RPMI8226 (cell line): ENCODE measurements at places on chromosomes 4 and X.

- DNase-seq = no peak
Observed at GRCh38 chr4:108336076-108336475, 167.3 kb upstream of the LEF1 start.

GRCh38 chr4:7186516-7187167, 5.7 kb upstream of the SORCS2 start:
- DNase-seq = no peak

DNA sequence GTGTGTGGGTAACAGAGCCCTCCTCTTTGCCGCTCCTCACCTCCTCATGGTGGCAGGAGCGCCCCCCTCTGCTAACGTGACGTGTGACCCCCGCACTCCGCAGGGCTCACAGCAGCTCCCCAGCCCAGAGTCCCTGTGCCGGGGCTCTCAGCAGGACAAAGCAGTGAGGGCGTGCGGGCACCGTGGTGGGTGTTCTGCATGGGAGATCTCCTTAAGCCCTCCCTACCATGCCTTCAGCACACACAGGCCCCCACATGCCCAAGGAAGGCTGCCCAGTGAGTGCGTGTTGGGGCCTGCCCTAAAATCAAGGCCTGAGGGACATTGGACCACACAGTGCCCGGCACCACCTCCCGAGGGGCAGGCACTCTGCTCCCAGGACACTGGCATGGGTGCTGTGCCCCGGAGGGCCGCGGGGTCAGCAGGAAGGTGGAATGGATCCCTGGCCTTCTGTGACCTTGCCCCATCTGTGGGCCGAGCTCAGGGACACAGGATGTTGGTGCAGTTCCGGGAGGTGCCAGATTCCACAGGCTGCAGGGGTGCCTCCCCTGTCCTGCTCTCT, 10.1 kb downstream of the PSAPL1 start:
- DNase-seq = no peak

DNA sequence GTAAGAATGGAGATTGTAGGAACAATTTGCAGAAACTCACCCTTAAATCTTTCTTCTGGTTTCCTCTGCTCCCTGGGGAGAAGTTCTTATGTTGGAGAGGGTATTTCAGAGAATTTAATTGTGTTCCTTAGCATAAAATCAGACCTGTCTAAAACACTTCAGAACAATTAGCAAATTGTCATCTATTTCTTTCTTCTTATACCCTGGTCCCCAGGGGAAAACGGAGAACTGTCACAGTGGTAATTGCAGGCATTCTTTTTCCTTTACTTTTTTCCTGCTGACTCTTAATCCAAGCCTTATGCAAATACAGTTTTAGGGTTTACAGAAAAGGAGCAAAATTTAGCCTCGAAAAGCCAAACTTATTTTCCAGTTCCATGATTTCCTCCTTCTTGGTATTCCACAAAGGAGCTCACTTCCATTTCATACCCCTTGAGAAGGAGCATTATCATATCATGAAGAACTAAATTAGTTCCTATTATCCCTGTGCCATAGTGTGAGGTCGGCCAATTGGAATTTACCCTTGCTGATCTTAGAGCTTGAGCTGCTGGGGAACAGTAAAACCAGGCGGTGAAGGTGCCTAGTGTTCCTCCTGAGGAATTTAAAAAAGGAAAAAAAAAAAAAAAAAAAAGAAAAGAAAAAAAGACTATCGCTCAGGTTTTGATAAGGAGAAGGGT, 173.8 kb downstream of the IL15 start:
- no peak for DNase-seq

DNA sequence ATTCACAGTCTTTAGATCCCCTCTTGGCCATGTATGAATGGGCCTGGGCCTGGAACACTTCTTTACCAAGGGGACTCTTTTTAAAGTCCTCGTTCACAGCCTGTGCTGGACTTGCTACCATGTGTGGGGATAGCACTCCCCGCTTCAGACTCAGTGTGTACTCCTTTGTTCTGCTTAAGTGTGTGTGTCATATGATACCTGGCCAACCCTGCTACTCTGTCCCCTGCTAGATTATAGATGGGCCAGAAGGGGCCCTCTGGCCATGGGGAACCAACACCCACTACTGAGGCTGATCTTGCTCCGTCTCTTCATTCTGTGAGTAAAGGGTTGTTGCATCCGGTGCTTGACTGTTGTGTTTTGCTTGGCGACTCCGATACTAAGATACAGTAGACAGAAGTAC, 8.0 kb downstream of the CCDC110 start:
- no peak for DNase-seq

DNA sequence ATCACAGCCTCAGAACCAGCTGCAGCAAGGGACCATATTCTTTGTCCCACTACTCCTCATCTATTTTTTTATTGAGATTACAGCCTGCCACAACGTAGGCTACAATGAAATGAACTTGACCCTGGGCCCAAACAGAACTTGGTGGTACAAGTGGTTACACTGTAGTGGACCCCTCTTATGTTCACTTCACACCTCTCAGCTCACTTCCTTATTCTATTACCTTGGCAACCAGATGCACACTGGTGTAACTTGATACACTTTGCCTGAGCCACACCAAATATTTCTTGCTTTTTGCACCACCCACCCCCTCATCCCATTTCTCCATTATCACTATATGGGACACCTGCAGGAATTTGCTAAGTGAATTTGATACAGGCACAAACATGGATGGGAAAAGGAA, 105.8 kb downstream of the CXCL13 start:
- DNase-seq = no peak

GRCh38 chr4:6914448-6914847, 4.8 kb downstream of the TBC1D14 start:
- no peak for DNase-seq

DNA sequence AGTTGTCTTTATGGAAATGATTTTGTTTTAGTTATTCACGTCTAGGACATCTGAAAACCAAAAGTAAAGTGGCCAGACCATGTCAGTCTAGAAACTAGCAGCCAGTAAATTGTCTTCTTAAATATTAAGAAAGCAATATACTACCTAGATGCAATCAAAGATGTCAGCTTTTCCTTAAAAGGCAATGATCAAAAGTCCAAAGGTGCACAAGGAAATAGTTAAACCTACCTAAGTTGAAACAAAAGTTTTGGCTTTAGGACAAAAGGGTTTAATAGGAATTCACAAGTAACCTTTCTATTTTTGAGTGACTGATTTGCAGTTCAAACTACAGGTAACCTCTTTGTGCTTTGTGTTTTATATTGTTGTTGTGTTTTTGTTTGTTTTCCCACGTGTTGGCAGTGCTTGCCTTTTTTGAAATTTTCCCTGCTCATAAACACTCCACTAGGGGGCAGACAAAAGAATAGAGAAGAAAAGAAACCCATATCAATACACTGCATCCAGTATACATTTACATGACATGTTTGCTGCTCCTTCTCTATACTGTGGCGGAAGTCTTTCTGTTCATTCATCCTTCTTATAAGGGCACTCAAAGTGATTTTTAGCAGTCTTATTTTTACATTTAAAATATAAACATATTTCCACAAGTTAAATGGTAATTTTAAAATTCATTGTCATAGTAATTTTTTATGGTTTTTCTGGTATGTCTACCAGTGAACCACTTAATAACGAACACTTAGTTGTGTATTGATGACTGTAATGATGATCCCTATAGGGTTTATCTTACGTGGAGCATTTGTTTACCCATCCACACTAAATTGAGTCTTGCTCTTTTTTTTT, 62.7 kb downstream of the GAB1 start:
- DNase-seq = no peak

GRCh38 chr4:69748173-69748572, 12.2 kb downstream of the SULT1B1 start:
- DNase-seq = no peak

- DNase-seq = peak; percentile 30
Observed at GRCh38 chrX:153504445-153505016, 9.8 kb downstream of the BGN start.

DNA sequence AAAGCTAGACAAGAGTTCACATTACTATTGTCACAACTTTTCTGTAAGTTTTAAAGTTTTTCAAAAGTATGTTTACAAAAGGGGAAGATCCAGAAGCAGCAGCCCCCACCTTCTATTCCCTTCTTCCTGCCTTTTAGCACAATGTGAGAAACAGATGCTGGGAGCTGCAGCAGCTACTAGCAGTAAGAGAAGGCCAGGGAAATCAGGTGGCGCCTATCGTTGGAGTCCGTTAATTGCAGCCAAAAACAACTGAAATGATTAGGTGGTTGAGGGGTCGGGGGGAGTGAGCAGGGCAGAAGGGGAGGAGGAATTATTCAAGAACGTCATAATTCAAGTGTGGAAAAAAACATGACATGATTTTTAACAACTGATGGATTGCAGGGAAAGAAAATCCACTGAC, 27.4 kb downstream of the FRYL start:
- DNase-seq = no peak

- no peak for DNase-seq
Observed at GRCh38 chrX:142233400-142233799, 28.3 kb upstream of the MAGEC2 start.

GRCh38 chr4:182062936-182063335, 180.3 kb upstream of the TENM3 start:
- no peak for DNase-seq

- no peak for DNase-seq
Observed at GRCh38 chrX:154376774-154377173, 2.3 kb upstream of the EMD start.

- no peak for DNase-seq
Observed at GRCh38 chr4:21888195-21888976, 60.2 kb downstream of the KCNIP4 start.

- DNase-seq = peak; percentile 31
Observed at GRCh38 chrX:38649221-38649620, 87.9 kb downstream of the TSPAN7 start.

GRCh38 chr4:168183717-168184571, 91.6 kb downstream of the ANXA10 start:
- peak; percentile 3 for DNase-seq

GRCh38 chr4:143559757-143560147, 46.2 kb downstream of the SMARCA5 start:
- DNase-seq = no peak

GRCh38 chr4:89769856-89770255, 67.1 kb downstream of the SNCA start:
- no peak for DNase-seq

GRCh38 chr4:100690812-100691211, 173.0 kb upstream of the EMCN start:
- DNase-seq = no peak

DNA sequence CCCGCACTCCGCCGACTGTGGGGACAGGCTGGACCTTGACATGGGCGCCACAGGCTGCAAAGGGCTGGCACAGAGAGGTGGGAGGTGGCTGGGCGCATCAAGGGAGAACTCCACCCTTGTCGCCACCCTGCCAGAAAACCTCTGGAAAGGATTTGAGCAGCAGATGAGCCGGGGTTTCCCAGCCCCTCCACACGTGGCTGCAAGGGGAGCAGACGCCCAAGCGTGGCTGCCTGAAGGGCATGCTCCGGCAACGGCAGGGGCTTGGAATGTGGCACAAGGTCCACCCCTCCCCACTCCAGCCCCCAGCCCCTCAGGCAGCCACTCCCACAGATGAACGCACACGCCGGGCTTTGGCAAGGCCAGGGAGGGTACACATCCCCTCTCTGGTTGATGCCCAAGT, 4.6 kb downstream of the BGN start:
- no peak for DNase-seq

DNA sequence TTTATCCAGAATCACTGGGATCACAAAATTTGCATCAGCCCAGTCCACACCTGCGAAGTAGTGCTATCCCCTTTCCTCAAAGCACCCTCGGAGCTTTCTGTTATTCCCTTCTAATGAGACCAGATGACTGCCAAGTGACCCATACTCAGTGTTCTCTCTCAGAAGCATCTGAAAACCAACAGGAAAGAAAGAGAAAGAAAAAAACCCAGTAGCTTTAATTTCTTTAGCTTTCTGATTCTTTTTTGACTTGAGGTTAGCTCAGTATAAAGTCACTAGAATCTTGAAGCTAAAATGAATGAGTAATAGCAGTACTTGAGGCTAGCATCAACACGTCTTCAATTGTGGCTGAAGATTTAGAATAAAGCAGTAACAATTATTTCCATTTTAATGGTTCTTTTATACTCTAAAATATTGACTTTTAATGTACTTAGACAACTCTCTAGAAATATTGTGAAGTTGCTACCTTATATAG, 124.4 kb downstream of the ANK2 start:
- DNase-seq = no peak

- DNase-seq = no peak
Observed at GRCh38 chr4:8157496-8157895, 1.1 kb downstream of the ABLIM2 start.

GRCh38 chrX:2401201-2401589, 99.6 kb downstream of the DHRSX start:
- DNase-seq = no peak

DNA sequence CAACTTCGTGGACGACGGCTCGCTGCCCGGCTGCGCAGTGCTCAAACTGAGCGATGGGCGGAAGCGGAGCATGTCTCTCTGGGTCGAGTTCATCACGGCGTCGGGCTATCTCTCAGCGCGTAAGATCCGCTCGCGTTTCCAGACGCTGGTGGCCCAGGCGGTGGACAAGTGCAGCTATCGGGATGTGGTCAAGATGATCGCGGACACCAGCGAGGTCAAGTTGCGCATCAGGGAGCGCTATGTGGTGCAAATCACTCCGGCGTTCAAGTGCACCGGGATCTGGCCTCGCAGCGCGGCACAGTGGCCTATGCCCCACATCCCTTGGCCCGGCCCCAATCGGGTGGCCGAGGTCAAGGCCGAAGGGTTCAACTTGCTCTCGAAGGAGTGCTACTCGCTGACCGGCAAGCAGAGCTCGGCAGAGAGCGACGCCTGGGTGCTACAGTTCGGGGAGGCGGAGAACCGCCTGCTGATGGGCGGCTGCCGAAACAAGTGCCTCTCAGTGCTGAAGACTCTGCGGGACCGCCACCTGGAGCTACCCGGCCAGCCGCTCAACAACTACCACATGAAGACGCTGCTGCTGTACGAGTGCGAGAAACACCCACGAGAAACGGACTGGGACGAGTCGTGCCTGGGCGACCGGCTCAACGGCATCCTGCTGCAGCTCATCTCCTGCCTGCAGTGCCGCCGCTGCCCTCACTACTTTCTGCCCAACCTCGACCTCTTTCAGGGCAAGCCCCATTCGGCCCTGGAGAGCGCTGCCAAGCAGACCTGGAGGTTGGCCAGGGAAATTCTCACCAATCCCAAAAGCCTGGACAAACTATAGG, 1.5 kb downstream of the MAB21L2 start:
- DNase-seq = no peak

- DNase-seq = no peak
Observed at GRCh38 chrX:69076088-69076487, 89.2 kb downstream of the PJA1 start.

DNA sequence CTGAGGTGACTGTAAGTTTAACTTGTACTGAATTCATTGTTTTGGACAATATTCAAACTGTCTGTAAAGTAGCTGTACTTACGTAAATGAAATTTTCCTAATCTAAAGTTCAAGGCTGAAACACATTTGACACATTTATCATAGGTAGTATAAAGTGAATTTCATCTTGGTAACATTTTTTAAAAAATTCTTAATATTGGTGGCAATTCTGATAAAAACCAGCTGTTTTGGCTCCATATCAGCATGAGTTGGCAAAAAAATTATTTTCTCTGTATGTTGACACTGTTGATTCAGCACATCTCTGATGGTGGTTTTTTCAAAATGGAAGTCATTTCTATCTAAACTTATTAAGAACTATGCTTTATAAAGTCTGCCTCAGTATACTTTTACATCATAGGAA, 30.9 kb downstream of the CXorf58 start:
- no peak for DNase-seq
